Neural crest cell (in vitro differentiated cells): ENCODE measurements at places on chromosomes 7 and 10.

- DNase-seq = no peak
Observed at GRCh38 chr10:26216585-26217395, at the start of gene GAD2. TSS of gene GAD2 (plus strand) at chr10:26216774. CDS start at chr10:26216810, 36 bp downstream.

DNA sequence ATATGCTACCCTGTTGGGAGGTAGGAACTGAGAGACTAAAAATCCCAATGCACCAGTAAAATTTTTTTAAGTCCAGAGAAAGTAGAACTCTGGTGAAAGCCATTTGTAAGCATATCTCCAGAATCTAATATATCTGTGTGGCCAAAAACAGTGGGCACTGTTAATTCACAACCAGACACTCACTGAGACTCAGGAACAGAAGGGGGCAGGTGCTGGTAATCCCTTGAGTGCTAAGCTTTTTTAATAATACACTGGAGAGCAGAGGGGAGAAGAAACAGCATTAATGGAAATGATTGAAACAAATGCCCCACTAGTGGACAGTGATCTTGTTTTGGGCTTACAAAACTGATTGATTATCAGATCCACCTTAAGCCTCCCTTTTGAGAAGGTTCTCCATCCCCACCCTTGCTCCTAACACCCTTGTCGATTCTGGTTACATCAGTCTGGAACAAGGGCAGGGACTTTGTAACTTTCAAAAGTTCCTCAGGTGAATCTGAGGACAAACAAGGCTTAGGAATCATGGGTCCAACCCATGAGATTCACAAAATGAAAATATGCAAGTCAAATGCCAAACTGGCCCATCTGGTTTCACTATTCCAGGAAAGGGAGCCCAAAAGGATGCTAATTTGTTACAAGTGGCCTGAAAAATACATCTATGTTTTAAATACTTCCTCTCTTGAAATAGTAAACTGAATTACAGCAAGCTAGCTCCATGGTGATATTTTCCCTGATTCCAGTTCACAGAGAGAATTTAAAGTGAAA, 29.7 kb downstream of the PLXNA4 start:
- no peak for DNase-seq

DNA sequence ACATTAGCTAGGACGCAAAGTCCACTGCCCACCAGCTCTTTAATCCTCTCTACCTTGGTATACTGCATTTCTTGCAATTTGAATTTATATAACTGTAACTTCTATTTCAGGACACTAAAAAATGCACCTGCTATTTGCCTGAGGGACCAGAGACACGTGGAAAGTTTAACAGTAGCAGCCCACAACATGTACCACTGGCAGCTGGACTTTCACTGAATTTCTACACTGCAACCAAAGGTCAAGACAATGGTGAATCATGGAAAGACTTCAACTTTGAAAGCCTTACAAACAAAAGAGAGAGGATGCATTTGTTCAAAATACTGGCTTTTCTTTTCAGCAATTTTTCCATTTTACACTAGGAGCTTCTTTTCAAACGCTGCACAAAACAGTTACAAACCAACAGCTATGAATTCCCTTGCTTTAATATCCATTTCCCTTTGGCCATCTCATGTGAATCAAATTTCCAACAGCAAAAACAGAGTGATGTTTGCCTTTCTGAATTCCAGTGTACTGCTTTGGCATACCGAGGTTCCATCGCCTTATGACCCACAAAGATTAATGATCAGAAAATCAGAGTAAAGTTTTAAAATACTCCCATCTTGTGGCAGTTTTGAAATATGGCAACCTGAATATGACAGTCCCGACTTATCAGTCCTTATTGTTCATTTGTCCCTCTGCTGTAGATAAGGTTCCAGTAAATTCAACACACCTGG, 29.9 kb upstream of the HNRNPH3 start:
- no peak for DNase-seq

GRCh38 chr7:73520673-73521635, 1.1 kb downstream of the BAZ1B start:
- peak; percentile 9 for DNase-seq

DNA sequence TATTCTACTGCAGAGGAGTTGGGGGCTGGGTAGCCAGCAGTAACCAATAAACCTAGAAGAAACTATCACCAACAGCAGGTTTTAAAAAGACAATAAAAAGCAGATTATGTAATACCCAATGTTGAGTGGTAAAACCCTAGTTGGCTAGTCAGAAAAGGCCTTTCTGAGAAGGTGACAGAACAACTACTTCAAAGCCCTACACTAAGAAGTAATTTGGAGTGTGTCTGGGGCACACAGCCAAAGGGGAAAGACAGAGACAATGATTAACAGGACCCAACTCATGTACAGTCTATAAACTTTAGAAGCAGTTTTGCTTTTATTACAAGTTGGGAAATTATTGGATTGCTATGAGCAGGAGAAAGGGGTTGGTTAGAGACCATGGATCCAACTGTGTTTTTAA, 77.2 kb upstream of the TMEM106B start:
- no peak for DNase-seq
